Mesenchymal stem cell (in vitro differentiated cells and primary cell): ENCODE measurements at places on chromosomes 6 and 20.

DNA sequence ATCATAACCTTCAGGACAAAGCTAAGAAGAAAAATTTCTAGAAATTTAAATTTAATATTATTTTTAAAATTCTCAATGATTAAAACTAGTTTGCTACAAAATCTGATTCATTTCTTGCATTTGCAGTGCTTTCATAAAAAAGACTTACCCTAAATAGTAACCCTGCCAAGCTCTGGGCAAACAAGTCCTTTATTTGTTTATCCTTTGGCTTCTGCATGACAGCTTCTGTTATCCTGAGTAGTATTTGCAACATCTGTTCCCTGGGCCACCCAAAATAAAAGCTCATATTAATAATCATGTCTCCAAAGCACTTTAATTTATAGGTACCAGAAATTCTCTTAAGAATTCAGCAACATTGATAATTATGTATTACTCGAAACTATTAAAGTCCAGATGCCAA, 101.3 kb downstream of the RALGAPA2 start:
- no peak for DNase-seq

- DNase-seq = no peak
Measured at GRCh38 chr6:6201200-6201599, 119.3 kb downstream of the F13A1 start.

DNA sequence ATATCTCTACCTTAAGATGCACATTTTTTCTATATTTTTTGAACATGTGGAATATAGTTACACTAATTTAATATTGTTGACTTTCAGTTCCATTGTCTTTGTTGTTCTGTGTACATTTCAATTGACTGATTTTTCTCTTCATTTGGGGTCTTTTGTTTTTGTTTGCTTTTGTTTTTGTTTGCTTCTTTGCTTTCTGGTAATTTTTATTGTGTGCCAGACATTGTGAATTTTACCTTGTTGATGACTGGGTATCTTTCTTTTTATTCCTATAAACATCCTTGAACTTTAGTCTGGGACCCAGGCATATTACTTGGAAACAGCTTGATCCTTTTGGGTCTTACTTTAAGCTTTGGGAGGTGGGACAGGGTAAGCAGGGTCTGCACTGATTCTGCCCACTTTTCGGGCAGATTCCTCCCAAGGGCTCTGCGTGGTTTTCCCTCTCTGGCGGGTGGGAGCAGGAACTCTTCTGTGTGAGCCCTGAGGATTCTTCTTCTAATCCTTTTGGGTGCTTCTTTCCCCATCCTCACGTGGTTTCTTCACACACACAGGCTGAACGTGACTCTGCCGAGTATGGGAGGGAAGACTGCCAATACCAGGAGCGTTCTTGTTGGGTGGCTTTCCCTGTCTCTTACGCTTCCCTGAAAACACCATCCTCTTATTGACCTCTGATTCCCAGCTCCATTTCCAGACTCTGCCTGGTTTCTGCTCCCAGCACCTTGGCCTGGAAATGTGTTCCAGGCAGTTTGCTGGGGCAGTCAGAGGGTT, 200.5 kb downstream of the ARID1B start:
- DNase-seq = no peak

- DNase-seq = peak; percentile 6
Measured at GRCh38 chr6:81031416-81031815, 721.1 kb downstream of the TENT5A start.

- peak; percentile 74 for DNase-seq
Measured at GRCh38 chr20:1934156-1934555, 38.9 kb downstream of the SIRPA start.

- no peak for DNase-seq
Measured at GRCh38 chr20:36967636-36968035, 16.1 kb upstream of the SAMHD1 start.

DNA sequence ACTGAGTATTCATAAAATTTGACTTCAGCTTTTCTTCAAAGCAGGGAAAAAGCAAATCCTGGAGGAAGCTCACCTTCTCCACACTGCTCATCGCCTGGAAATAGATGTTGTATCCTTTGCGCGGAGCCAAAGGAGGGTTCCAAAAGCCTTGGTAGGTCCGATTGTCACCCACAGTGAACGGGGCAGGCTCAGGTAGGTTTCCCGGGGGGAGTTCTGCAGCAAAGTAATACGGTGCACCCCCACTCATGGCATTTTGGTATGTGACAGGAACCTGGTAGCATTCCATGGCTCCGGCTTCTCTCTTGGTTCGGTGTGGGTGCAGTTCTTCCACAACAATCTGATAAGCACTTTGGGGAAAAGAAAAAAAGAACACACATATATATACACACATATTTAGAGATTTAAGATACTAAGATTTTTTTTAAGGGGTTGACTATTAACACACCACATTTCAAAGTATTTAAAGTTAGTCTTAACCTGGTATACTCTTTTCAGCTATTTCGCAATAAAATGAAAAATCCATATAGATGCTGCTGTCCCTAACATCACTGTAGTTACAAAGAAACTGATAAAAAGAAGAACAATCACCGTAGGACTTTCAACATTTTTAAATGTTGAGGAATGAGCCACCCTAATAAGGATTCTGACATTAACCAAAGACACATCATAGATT, 166.7 kb upstream of the THEMIS start:
- no peak for DNase-seq

DNA sequence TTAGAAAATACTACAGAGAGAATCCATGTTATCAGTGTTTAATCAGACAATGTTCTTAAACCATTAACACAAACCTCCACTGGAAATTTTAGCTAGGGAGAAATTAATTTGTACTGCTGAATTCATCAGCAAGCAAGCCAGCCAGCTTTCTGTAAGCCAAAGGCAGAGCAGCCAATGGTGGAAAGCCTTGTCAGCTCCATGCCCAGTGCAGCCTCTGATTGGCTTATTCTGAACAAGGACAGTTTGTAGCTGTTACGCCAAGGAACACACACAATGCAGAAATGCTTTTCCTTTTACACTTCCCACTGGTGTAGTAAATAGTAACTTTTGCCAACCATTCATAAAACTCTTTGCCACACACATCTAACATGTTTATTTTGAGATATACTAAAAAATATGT, 265.0 kb downstream of the TENT5A start:
- no peak for DNase-seq

- no peak for DNase-seq
Measured at GRCh38 chr20:62620625-62621024, 21.7 kb upstream of the SLCO4A1 start.

DNA sequence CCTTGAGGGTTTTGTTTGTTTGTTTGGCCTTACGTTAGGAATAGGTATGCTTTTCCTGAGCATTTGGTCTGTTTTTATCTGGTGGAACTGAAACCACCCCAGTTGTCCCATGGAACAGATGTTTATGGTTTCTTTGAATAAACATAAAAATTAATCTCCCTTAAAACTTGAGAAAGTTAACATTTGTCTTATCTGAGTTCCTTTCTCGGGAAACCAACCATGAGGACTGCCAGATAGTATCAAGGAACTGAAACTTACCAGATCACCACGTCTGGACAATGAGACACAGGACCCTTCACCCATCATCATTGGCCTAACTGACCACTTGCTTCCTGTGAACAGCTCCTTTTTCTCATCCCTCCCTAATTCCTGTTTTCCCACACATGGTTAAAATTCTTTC, 15.3 kb upstream of the HECA start:
- DNase-seq = no peak

DNA sequence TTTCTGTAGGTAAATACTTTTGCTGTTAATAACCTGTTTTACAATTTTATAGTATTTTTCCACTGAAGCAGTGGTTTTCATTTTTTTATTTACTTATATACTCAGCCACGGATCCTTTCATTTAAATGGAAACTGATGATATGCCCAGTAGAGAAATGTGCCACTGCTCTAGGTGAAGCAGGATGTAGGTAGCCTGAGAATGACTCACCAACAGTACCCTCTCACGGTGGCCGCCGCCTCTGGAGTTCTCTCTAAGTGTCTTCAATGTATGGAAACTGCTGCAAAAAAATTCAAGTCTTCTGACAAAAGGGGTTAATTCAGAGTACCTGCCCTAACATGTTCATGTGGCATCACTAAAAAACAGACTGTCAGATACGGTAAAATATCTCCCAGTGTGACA, 6.4 kb downstream of the EYA4 start:
- DNase-seq = no peak
